ELF-1 (cell line): ENCODE measurements at places on chromosomes 11 and 22.

GRCh38 chr22:36760786-36761185, 15.1 kb downstream of the IFT27 start:
- DNase-seq = no peak

DNA sequence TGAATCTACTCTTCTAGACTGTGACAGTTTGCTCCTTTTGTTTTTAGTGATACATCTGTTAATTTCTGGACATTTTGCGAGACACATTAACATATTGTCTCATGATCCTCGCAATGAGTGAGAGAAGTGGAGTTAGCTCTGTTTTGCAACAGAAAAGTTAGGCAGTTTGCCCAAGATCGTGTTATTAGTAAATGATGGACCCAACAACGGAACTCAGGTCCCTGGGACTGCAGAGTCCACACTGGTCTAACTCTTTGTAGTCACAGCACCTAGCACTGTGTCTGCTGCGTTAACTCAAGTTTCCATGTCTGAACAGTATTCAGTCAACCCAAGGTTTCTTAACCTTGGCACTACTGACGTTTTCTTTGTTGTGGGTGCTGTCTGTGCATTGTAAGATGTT, 3.2 kb downstream of the DEPDC7 start:
- no peak for DNase-seq

DNA sequence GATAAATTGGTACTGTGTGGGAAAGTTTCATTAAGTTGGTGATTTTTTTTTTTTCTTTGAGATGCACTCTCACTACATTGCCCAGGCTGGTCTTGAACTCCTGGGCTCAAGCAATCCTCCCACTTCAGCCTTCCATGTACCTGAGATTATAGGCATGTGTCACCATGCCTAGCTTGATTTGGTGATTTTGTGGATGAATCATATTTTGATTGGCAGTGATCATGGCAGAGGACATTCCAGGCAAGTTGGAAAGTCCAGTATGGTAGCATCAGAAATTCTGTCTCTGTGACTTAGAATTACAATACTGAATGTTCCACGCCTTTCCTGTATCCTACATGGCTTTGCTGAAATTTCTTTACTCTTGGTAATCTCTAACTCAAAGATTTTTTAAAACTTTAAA, 49.4 kb downstream of the HORMAD2 start:
- no peak for DNase-seq

GRCh38 chr11:8032122-8032521, 45.0 kb downstream of the EIF3F start:
- no peak for DNase-seq

- no peak for DNase-seq
Observed at GRCh38 chr22:23269441-23270211, 89.3 kb downstream of the BCR start.
